ENCODE measurements at places on chromosomes 2 and 18. TPM values are rescaled to one million over a fixed set of nuclear protein-coding genes. Genes with fewer than 3 reads are reported as not detected.

DNA sequence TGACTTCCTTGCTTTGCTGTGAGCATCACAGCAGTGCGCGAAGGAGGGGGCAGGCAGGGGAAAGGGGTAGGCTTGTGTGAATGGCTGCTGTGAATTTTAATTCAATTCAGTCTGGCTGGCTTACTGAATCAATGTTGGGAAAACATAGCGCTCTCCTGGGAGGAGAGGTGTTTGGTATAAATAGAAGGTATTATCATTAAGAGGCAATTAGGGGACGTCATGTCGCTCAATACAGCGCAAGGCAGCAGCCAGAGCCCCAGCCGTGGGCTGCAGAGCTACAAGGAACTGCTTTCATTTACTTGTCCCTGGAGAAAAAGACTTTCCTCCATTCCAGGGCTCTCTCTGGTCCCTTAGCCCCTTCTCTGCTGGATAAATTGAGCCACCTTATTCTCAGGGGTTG, 181.4 kb upstream of the MSH6 start:
- H3K27ac ChIP-seq, result no peak overlapping the region
- no peak overlapping the region for H3K4me3 ChIP-seq
- H3K4me1 ChIP-seq, result no peaks in the 10 kb centered on the region
- no peaks in the 10 kb centered on the region for H3K36me3 ChIP-seq
- H3K27me3 ChIP-seq, result no peaks in the 10 kb centered on the region

SERPINB10 gene
- not detected for polyA plus RNA-seq

DNA sequence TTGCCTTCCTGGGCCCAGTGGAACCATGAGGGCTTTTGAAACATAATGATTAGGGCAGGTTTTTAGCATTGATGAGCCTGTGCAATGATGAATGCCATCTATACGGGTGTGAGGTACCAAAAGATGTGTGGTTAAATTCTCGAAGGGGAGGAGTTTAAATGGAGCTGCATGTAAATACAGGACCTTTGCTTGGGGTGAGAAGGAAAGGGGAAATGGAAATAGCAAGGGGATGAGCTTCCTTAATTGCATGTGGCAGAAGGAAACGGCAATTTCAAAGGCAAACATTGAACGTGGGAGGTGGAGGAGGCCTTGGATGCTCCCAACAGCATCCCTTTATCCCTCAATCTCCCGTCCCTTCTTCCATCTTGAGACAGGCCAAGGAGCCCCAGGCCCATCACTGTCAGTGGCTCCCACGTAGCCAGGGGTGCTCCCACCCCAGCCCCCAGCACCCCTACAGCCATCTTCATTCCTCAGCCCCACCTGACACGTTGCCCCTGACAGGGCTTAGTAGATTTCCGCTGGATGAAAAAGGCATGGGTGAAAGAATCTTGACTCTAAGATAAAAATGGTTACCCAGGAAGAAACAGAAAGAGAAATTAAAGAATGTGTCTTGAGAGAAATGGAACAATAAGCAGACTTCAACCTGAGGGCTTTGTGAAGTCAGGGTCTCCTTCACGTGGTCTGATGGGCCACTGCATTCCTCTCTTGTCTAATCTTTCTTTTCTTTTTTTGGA, 32.5 kb downstream of the INPP5D start:
- DNase-seq, result no peak
- H3K4me3 ChIP-seq, result no peak overlapping the region
- no peaks in the 10 kb centered on the region for H3K27me3 ChIP-seq
- H3K27ac ChIP-seq, result no peak overlapping the region

- no peak overlapping the region for H3K27ac ChIP-seq
- DNase-seq, result no peak
- no peaks in the 10 kb centered on the region for H3K4me1 ChIP-seq
- H3K4me3 ChIP-seq, result no peak overlapping the region
- H3K36me3 ChIP-seq, result no peaks in the 10 kb centered on the region
- no peaks in the 10 kb centered on the region for H3K27me3 ChIP-seq
Measured at GRCh38 chr2:208937521-208937920, 486.3 kb upstream of the MAP2 start.

GCG gene
- polyA plus RNA-seq, result 0.23 TPM

GAREM1 gene
- polyA plus RNA-seq, result 2.4 TPM

- no peak overlapping the region for H3K27ac ChIP-seq
- no peaks in the 10 kb centered on the region for H3K36me3 ChIP-seq
Measured at GRCh38 chr18:13253786-13254688, 35.5 kb downstream of the LDLRAD4 start.

ITM2C gene
- polyA plus RNA-seq, result 12.6 TPM

- H3K36me3 ChIP-seq, result no peaks in the 10 kb centered on the region
- DNase-seq, result no peak
- no peak overlapping the region for H3K27ac ChIP-seq
- H3K4me1 ChIP-seq, result no peaks in the 10 kb centered on the region
- H3K4me3 ChIP-seq, result no peak overlapping the region
Measured at GRCh38 chr2:82998781-82999180, 1460.3 kb downstream of the SUCLG1 start.

GRCh38 chr2:64978514-64979268, 10.5 kb upstream of the SLC1A4 start:
- peak overlapping the region; percentile 48 for H3K27ac ChIP-seq
- no peak overlapping the region for H3K4me3 ChIP-seq
- no peak for DNase-seq
- H3K27me3 ChIP-seq, result no peaks in the 10 kb centered on the region
- no peaks in the 10 kb centered on the region for H3K36me3 ChIP-seq
- peaks cover 47% of the 10 kb centered on the region for H3K4me1 ChIP-seq

DNA sequence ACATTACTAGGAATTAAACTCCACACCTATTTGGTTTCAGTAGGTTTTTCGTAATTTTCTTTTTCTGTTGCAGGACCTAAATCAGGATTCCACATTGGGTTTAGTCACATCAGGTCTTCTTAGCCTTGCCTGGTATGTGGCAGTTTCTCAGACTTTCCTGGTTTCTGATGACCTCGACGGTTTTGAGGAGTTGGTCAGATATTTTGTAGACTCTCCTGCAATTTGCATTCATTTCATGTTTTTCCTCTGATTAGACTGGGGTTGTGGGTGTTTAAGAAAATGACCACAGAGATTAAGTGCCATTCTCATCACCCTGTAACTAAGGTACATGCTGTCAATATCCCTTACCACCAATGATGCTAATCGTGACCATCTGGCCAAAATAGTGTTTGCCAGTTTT, 97.3 kb upstream of the ST6GAL2 start:
- no peak overlapping the region for H3K27ac ChIP-seq
- no peaks in the 10 kb centered on the region for H3K4me1 ChIP-seq
- H3K4me3 ChIP-seq, result no peak overlapping the region
